GM10248 (cell line): ENCODE measurements at places on chromosomes 3 and 15.
A peak's percentile ranks its signal among the peaks of the same experiment; 100 is the strongest.

DNA sequence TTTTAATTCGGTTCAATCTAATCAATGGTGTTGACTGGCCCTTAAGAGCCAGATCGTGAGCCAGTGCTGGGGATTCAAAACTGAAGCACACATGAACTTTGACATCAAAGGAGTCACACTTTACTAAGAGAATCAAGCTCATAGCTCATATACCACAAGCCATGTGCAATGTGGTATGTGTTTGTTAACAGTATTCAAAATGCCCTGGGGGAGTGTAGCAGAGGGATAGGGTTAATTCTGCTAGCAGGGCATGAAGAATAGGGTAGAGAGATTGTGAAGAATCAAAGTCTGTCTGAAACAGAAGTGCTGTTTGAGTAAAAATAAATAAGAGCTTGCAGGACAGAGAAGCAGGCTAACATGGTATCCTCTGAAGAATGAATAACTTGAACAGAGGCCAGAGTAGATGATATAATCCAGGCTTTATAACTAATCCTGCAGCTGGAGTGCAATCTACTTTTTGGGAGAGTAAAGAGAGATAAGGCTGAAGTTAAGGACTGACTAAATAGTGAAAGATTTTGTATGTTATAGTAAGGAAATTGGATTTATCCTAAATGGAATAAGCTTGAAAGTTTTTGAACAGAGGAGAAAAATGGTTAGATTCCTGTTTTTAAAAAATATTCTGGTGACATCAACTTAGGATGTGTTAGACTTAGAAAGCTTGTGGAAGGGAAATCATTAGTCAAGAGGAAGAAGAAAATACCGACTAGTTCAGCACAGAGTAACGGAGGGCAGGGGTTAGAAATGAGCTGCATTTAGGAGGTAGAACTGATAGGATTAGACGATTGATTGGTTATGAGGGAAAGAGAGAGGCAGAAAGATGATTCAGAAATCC is 292.0 kb downstream of the NFKBIZ start:
- no peak for DNase-seq

DNA sequence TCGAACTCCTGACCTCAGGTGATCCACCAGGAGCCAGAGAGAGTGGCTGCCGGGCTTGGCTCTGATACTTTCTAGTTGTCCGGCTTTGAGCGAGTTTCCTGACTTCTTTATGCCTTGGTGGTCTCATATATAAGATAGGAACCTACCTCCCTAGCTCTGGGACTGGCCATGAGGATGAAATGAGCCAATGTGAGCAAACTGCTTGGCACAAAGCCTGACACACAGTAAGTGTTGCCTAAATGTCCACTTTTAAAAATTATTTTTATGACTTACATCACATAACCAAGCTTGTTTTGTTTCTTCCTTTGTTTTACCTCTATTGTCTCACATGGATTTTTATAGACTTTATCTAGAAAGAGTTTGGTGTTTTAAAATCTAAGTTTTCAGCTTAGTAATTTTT is 42.1 kb upstream of the CCDC174 start:
- no peak for DNase-seq

DNA sequence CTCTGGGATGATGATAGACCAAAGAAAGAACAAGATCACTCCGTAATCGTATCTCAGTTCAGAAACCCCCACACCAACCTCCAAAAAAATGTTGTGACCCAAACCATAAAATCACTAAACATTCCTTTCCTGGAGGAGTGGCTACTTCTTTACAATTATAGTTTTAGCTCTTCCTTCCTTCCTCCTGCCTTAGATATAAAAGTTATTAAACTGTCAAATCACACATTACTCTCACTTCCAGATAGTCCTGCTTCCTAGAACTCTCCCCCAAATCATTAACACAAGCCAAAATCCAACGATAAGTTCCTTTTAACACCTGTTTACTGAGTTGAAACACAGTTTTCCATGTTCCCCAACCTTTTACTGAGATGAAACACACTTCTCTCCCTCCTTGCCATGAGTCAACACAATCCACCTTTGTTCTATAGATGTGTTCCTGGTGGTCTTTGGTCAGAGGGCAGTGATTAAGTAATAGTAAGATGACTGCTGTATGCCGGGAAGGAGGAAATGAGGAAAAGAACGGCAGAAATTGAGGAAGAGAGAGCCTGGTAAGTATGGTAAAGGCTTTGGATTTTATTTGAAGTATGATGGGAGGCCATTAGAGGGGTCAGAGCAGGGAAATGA is 8.3 kb upstream of the CRYGS start:
- DNase-seq: no peak

DNA sequence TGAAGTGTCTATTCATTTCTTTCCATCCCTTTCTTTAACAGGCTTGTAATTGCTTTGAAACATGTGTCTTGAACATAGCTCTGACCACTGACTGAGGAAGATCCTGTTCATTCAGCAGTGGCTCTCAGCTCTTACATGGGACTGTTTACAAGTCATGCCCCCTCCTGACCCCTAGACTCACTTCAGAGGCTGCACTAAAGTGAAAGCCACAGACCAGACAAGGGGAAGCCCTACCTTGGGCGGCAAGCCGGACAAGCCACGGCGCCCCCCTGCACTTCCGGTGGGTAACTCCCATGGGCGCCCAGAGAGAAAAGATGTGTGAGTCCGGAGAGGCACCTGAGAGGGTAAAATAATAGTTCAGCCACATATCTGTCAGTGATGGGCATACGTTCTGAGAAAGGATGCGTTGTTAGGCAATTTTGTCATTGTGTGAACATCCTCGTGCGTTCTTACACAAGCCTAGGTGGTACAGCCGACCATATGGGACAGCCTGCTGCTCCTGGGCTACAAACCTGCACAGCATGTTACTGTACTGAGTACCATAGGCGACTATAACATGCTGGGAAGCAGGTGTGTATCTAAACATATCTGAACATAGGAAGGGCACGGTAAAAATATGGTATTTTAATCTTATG is 116.2 kb downstream of the CHSY1 start:
- DNase-seq: peak; percentile 69

GRCh38 chr3:49263159-49263889 is 13.7 kb downstream of the C3orf62 start:
- no peak for DNase-seq

DNA sequence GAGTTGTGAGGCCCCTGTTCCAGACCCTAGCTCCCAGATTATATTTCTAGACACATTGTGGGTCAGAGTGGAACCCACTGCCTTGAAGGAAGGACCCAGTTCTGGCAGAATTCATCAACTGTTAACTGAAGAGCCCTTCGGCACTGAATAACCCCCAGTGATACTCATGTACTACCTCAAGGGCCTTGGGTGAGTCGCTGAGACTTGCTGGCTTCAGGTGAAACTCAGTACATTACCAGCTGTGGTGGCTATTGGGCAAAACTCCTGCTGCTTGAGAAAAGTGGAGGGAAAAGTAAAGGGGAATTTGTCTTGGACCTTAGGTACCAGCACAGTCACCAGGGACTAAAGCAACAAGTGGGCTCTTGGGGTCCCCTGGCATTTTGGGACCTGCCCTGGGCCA is 394.9 kb upstream of the EPHA3 start:
- no peak for DNase-seq

- DNase-seq: no peak
Observed at GRCh38 chr15:83848315-83849050, 194.6 kb downstream of the ADAMTSL3 start.

- DNase-seq: no peak
Observed at GRCh38 chr3:192641919-192642318, 85.4 kb downstream of the FGF12 start.

DNA sequence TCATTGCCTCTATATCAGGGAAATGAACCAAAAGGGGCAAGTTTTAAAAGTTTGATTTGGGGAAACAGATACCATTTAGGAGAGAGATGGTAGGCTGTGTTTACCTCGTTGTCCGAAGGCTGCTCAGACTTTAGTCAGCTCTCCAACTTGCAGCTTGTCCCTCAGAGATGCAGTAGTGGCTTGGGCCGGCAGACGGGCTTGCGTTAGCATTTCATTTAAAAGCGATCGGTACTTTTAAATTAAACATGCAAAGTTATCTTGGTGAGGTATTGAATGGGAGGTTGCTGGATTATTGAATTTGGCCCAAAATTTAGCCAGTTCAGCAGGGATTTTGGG is 26.2 kb downstream of the EEFSEC start:
- DNase-seq: no peak

- no peak for DNase-seq
Observed at GRCh38 chr15:98505611-98506031, 142.7 kb upstream of the IGF1R start.

DNA sequence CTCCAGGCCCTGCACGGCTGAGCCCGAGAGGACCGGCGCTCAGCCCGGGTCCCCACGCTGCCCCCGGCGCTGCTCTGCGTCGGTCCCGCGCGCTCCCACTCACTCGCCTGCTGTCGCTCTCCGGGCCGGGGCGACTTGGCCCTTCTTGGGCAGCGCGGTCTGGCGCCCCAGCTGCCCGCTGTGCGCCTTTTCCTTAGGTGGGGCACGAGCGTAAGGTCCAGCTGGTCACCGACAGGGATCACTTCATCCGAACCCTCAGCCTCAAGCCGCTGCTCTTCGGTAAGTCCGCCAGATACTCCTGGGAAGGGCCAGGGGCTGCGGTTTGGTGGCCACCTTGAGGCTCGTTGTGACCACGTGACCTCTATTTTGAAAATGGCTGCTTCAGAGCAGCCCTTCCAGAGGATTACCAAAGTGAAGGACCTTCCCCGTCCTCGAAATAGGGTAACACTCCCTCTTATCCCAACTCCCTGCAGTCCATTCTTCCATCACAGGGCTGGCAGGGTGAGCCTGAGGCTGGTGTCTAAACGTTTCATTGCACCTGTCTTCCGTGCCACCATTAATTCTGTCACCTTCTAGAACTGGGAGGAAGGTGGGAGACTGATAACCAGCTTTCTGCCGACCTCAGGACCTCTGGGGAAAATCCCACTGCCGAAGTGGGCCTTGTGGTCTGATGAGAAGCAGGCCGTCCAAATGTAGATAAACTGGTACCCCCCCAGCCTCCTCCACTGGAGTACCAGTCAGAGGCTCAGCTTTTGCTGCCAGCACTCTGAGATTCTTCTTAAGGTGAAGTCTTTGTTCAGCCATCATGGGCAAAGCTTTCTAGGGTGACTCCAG is 812 bp downstream of the P4HTM start:
- peak; percentile 41 for DNase-seq

DNA sequence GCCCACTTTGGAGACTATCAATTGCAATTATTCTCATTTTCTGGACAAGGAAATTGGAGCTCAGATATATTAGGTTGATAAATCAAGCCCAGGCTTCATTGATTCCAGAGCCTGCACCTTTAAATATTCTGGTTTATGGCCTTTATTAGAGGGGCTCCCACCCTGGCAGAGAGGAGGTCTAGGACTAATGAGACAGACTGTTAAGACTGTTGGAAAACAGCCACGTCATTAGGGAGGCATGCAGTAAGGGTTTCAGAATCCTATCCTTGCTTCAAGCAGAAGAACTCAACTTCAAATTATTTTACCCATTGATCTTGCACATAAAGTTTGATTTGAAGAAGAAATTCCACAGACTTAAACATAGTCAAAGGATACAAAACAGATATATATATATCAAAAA is 33.8 kb upstream of the KCNH8 start:
- no peak for DNase-seq

- DNase-seq: no peak
Observed at GRCh38 chr15:100100926-100101325, 240.8 kb downstream of the ADAMTS17 start.

DNA sequence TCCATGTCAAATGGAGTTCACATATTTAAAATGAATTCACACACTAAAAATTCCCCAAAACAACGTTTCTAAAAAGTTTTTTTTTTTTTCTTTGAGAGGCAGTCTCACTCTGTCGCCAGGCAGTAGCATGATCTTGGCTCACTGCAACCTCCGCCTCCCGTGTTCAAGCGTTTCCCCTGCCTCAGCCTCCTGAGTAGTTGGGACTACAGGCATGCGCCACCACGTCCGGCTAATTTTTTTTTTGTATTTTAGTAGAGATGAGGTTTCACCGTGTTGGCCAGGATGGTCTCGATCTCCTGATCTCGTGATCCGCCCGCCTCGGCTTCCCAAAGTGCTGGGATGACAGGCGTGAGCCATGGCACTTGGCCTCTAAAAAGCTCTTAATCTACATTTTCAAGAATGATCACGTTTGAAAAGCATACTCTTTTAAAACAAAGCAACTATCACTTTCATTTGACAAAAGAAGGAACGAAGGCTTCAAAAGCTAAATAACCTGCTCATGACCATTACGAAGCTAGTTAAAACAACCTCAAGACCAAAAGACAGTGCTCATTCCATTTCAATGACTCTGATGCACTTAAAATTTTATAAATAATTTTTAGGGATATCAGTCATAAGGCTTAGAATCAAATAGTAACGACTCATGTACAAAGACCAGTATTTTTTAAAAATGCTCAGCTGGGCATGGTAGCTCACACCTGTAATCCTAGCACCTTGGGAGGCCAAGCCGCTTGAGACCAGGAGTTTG is 5.5 kb downstream of the UBE3A start:
- no peak for DNase-seq

GRCh38 chr3:178562947-178563232 is 26.7 kb downstream of the KCNMB2 start:
- DNase-seq: no peak

DNA sequence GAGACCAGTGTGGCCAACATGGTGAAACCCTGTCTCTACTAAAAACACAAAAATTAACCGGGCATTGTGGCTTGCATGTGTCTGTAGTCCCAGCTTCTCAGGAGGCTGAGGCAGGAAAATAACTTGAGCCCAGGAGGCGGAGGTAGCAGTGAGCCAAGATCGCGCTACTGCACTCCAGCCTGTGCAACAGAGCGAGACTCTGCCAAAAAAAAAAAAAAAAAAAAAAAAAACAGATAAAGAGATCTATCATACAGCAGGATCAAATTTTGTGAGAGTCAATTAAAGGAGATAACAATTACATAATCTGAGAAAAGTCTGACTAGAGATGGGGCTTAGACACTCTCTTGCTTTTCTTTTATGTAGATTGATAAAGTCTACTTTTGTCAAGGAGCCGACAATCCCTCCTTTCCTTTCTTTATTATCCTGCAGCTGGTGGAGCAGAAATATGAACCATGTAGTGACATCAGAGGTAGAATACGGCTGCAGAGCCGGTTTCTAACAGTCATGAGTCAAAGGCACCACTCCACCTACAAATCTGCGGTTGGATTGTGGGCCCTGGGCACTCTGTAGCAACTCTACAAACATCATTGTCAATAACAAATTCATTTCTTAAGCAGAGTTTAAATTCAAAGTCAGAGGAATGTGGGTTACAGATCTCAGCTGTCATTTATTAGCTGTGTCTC is 9.0 kb downstream of the C2CD4A start:
- no peak for DNase-seq

DNA sequence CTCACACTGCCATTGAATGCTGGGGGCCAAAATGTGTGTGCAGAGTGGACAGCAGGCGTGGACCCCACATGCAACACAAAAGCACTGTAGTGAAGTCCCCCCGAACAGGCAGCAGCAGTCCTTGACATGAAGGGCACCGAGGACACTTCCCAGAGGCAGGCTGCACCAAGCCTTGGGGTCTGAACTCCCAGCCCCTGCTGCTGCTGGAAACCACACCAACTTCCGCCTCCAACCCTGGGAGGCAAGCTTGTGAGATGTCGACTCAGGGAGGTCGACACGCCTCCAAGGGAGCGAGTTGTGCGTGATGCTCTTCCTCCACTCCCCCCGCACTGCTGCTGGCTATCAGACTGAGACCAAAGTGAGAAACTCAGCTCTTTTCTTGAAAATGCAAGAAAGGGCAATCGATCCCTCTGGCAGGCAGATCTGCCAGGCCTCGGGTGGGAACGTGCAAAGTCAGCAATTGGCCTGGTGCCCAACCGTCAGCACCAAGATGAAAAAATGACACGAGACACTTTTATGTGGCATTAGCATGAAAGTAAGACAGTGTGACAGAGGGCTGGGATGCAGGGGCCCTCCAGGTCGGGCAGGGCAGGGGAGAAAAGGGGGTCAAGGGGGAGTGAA is 43.6 kb downstream of the WHAMM start:
- no peak for DNase-seq
